ENCODE measurements at places on chromosomes 12 and 14. TPM values are rescaled to one million over a fixed set of nuclear protein-coding genes. Genes with fewer than 3 reads are reported as not detected.

PRKD1 gene
- 2.2 TPM for total RNA-seq

EIF2S3B gene
- 0.66 TPM for total RNA-seq

LBHD2 gene
- 0.22 TPM for total RNA-seq

CYP27B1 gene
- total RNA-seq = 2.9 TPM

OR4Q2 gene
- not detected for total RNA-seq

FUT8 gene
- 13.0 TPM for total RNA-seq

All from A549 treated with dexamethasone at 1 μM for 4 hours (cell line).